ENCODE measurements at places on chromosomes 1 and 21.

- no peak for DNase-seq
Observed at GRCh38 chr1:201676641-201677040, 137.7 kb downstream of the NAV1 start.

DNA sequence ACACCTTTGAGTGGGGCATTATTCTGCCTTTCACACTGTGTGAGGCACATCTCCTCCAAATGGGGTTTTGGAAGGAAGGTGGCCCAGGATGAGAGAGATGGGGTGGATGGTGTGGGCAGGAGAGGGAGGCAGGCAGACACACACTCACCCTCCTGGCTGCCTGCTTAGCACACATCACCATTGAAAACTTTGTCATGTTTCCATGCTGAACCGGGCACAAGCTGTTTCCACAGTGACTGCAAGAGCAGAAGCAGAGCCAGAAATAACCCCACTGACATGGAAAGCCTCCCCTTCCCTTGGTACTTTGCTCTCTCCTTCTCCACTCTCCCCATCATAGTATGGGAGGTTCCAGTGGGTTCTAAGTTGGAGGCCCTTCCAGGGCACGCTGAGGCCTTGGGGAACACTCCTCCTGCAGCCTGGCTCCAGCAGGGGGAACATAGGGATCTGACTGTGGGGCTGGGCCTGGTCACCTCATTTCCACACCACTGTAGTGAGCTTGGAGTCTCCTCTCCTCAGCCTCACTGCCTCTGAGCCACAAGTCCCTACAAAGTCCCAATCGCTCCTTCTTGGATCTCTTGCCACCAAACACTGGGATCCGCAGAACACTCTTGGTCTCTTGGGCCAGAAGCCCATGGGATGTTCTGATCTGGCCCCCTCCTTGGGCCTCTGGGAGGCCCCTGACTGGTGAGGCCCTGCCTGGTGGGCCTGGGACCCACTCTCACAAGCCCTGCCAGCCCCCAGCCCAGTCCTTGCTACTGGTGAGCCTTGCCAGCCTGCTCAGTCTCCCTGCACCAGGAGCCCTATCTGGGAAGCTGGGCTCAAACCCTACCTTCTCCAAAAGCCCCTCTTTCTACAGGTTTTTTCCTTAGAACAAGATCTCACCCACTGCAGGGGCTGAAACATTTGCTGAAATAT, 163.0 kb upstream of the EDN2 start:
- no peak for DNase-seq

- no peak for DNase-seq
Observed at GRCh38 chr1:207073906-207074820, 14.5 kb upstream of the C4BPB start.

- peak; percentile 73 for DNase-seq
Observed at GRCh38 chr21:44823179-44823660, 5.4 kb upstream of the SUMO3 start.

- DNase-seq: no peak
Observed at GRCh38 chr1:71490432-71490831, 409.6 kb upstream of the ZRANB2 start.

DNA sequence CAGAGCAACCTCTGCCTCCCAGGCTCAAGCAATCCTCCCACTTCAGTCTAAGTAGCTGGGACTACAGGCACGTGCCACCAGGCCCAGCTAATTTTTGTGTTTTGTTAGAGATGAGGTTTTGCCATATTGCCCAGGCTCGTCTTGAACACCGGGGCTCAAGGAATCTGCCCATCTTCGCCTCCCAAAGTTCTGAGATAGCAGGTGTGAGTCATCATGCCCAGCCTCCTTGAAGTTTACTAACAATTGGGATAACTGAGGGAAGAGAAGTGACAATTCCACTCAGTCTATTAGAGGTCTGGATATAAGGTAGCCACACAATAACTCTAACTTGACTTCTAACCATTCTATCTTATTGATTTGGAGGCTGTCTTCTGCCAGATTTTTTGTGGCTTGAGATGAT, 6.3 kb upstream of the RCC1 start:
- DNase-seq: no peak

DNA sequence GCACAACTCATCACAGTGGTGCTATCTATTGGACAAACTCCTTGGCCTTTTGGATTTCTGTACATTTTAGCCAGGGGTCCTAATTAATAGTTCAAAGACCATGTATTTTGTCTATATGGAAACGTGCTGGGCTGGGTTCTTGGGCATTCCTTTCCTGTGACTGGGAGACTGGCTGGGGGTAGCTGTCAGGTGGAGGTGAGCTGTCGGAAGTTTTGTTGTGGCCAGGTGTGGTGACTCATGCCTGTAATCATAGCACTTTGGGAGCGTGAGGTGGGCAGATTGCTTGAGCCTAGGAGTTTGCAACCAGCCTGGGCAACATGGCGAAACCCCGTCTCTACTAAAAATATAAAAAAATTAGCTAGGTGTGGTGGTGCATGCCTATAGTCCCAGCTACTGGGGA, 392.4 kb downstream of the RPS6KC1 start:
- DNase-seq: no peak

DNA sequence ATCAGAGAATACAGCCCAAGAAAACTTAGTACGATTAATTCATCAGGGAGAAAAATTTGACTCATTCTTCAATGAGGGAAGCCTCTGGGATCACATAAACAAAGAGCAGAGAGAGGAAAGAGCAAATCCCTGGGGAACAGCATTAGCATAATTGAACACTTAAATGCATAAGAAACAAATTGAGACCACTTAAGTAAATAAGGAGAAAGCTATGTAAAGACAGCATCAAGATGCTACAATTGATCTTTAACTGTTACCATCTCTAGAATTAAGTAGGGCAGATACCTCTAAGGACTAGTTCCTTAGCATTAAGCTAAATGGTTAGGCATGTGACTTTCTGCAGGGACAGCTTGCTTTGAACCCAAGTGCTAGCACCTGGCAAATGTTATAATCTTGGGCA, 265.1 kb upstream of the NEGR1 start:
- DNase-seq: no peak

DNA sequence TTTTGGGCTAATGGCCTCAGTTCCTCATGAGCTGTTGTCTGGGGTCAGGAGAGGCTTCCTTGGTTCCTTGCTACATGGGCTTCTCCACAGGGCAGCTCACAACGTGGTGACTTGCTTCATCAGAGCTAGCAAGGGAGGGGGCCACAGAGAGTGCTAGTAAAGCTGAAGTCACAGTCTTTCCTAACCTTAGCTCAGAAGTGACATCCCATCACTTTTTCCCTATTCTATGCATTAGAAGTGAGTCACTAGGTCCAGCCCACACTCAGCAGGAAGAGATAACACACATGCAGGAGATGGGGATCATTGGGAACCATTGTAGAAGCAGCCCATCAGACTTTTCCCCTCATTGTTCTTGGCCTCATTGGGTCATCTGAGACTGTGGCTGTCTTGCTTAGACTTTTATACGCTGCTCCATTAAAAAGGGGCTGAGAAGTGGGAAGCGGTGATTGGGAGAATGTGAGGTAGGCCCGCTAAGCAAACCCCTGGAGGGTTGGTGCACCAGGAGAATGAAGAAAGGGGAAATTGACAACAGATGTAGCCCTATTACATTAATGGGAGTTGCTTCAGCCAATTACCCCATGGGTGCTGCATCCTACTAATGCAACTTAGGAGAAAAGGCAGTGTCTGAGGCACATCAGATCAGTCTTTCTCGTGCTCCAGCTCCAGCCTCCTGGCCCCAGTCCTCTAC, 22.1 kb upstream of the IGSF21 start:
- DNase-seq: no peak

- no peak for DNase-seq
Observed at GRCh38 chr1:65170511-65171142, 22.6 kb downstream of the AK4 start.

DNA sequence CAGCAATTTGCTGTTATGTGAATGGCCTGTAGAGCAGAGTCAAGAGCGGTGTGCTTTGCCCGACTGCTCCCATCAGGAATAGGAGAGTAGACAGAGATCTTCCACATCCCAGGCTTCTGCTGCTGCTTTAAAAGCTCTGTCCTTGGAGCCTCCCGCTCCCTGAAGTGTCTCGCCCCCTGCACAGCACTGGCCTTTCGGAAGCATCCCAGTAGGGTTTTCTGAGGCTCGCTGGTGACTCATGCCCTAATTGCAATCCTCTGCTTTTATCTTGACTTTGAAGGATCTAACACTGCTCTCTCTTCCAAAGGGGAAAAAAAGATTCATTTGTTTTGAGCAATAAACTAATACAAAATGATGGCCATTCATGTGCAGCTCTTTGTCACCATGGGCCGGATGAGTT, 13.3 kb upstream of the CD101 start:
- no peak for DNase-seq

GRCh38 chr1:9486466-9487140, 52.7 kb upstream of the SLC25A33 start:
- no peak for DNase-seq

- DNase-seq: no peak
Observed at GRCh38 chr1:35844826-35845225, 37.0 kb downstream of the AGO4 start.

- DNase-seq: no peak
Observed at GRCh38 chr1:169236880-169237279, 130.4 kb downstream of the ATP1B1 start.

DNA sequence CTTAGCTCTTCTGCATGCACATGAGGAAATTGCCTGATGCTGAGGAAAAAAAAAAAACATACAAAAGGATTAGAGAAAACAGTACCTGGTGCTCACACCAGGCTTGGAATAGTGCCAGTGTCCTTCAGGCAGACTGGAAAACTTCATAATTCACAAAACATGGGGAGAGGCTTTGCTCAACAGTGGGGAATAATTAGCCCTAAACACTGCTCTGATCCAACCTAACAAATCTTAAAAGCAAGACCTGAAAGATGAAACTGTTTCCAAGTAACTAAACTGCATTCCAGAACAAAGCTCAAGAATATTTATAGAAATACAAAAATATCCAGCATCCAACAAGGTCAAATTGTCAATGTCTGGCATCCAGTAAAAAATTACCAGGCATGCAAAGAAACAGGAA, 124.8 kb downstream of the AK5 start:
- DNase-seq: no peak

GRCh38 chr21:27171707-27172106, 204.8 kb upstream of the ADAMTS5 start:
- no peak for DNase-seq

- no peak for DNase-seq
Observed at GRCh38 chr1:160024195-160024905, 7.4 kb downstream of the PIGM start.

DNA sequence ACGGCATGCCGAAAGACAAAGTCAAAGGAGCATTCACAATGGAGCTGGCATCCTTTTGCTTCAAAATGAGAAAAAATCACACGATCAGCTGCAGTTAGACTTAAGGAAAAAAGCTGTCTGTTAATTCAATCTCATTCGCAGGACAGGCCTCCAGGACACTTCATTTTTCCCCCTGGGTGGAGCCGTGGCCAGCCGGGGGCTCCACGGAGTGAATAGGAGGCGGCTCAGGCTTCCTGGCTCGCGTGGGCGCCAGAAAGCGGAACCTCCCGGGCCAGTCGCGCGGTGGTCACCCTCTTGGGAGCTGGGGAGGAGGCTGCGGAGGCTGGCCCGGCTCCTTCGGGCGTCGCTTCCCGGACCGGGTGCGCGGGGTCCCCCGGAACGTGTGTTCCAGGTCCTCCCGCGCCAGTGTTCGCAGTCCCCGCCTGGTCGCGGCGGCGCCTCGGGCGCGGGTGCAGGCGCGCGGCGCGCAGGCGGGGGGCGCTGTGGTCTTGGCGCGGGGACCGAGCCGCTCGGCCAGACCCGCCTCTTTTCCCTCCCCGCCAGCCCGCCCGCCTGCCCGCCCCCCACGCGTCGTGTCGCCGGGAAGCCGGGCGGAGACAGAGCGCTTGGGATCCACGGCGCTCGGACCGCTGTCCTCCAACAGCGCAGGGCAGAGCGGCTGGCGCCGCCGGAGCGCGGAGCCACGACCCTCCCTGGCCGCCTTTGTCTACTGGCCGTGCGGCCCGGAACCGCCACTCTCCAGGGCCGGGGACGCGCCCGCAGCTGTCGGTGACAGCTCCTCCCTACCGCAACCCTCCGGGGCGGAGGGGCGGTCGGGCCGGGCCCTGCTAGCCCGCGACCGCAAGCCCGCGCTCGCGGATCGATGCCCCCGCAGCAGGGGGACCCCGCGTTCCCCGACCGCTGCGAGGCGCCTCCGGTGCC, at the start of gene RHOU:
Gene RHOU, plus strand, starts transcription at position 599 of the 921 bp plus-strand sequence. Its CDS starts 264 bp downstream, at position 863.
- peak; percentile 42 for DNase-seq

DNA sequence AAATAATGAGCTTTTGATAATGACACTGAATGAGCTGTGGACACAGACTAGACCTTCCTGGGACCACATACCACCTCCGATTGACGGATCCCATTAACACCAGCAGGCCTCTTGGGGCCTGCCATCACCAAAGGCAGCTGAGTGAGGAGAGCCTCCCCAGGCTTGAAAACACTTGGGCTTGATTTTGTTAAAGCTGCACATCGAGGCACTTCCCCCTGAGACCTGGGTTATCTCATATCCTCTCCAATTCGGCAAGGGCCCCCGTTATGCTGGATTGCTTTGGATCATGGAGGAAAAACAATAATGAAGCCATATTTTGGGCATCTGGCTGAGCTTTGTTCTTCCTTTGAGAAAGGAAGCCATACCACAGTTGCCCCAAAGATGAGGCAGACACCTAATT, 143.0 kb downstream of the AJAP1 start:
- DNase-seq: no peak

GRCh38 chr1:1019122-1019999, 559 bp upstream of the AGRN start:
- peak; percentile 73 for DNase-seq

GRCh38 chr1:235972311-235972689, 92.6 kb downstream of the NID1 start:
- peak; percentile 16 for DNase-seq

- DNase-seq: no peak
Observed at GRCh38 chr21:36325373-36326010, 5.5 kb downstream of the MORC3 start.

- DNase-seq: no peak
Observed at GRCh38 chr1:204211046-204211445, 2.7 kb downstream of the GOLT1A start.

DNA sequence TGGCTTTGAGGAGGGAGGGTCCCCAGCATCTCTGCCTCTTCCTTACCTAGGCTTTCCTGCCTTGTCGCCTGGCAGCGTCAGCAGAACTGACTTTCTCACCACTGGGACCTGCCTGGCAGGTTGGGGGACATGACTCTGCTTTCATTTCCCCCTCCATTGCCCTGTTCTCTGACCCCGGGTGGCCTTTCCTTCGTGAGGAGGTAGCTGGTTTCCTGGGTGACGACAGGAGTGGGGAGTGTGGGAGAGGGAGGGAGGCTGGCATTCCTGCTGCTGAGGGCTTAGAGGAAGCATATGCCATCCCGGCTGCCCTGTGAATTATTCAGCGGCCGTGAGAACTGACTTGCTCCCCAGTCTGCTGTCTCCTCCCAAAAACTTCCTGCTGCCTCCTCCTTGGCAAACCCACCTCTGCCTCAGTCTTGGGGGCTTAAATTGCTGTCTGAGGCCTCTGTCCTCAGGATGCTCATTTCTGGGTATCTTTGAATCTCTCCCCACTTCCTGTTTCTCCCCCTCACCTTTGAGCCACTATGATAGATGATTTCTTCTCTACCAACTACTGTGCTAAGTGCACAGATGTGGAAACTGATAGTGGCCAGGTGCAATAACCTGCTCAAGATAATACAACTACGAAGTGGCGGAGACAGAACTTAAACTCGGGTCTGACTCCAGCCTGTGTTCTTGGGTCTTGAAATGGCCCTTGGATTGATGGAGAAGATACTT, 182.0 kb upstream of the CSF3R start:
- DNase-seq: no peak

- DNase-seq: no peak
Observed at GRCh38 chr1:12654004-12654567, 10.2 kb downstream of the AADACL4 start.

- DNase-seq: no peak
Observed at GRCh38 chr1:99469550-99469971, 176.4 kb upstream of the PALMD start.

- no peak for DNase-seq
Observed at GRCh38 chr1:42319871-42320484, 15.1 kb downstream of the FOXJ3 start.
